NCI-H1694 (cell line): ENCODE measurements at places on chromosomes 7 and 10.

DNA sequence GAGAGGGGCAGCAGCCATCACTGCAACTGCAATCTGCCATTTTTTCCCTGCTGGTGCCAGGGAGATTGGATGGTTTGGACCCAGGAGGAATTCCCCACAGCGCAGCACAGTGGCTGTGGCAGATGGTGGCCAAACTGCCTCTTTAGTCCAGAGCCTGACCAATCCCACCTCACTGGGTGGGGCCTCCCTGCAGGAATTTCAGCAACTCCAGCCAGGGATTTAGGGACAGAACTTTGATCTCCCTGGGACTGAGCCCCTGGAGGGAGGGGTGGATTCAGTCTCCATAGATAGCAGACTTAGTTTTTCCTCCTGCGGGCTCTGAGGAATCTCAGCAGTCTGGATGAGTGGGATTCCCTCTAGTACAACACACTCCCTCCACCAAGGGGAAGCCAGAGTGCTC is 179.7 kb upstream of the WDR11 start:
- no peak for DNase-seq

DNA sequence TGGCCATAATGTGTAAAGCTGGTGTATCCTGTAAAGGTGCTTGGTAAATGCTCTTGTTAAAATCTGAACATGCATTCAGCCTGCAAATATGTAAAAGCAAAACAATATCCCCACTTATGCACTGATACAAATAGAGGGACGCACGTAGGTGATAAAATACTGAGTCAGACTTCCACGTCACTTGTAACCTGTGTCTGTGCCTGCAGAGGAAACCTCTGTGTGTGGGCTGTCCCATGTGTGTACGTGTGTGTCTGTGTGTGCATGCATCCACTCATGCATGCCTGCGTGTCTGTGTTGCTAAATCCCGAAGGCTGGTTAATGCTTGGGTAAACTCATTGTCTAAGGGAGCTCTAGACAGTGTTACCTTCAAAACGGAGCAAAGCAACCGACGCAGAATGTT is 68.9 kb downstream of the KLF6 start:
- DNase-seq = no peak

DNA sequence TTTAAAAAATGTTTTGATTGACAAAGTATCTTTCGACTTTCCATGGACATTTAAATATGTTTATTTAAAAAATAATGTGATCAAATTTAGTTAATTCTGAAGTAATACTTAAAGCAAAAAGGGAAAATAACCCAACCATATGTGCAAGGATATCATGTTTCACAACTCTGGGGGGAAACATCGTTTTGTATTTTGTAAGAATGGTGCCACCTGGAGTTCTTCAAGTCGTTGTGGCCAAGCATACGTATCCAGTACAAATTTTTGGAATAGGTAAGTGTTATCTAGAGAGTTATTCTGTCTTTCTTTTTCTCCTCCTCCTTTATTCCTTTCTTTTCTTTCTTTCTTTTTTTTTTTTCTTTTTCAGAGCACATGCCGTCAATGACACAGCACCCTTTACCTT is 176.2 kb upstream of the CSTF2T start:
- DNase-seq = no peak

DNA sequence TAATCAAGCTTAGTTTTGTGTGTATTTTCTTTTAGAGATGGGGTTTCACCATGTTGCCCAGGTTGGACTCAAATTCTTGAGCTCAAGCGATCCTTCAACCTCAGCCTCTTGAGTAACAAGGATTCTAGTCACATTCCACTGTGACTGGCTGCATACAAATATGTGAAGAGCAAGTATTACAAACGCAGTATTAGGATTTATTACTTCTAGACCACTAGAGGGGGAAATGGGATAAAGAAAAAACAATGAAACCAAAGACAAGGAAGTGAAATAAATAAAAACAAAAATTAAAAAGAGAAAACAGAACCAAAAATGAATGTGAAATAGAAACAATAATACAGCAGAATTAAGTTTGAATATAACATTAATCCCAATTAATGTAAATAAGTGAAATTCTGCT is 308.7 kb downstream of the ANKRD30A start:
- no peak for DNase-seq

- no peak for DNase-seq
Measured at GRCh38 chr7:92729172-92729571, 107.2 kb downstream of the CDK6 start.

DNA sequence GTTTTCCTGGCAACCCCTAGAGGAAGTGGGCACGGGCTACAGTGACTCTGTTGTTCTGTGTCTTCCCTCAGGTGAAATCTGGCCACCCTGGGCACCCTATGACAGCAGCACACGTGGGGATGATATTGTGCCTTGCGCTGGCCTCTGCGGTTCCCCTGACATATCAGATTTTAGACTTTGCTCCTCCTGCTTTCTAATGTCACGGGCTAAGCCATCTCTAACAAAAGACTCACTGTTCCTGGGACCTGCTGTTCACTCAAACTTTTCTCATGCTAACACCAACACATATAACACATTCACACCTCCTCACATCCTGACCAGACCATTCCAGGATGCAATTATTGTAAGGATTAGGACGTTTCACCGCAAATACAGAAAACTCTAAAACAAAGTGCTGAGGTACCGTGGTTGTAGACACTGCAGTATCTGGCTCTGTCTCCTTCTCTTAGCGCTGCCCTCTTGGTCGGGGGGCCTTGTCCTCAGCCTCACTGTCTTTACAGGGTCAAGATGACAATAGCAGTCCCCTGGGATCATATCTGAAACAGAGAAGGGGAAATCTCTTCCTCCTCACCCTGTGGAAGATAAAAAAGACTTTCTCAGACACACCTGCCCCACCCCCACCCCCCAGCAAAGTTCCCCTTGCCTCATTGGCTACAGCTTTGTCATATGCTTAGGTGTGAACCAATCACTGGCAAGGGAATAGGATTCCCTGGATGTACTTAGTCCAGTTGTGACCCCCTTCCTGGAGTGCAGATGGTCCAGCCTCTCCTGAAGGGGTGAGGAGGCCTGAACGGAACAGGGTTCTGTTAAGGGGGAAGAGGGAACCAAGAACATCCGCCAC is 14.1 kb downstream of the CHN2 start:
- DNase-seq = no peak

DNA sequence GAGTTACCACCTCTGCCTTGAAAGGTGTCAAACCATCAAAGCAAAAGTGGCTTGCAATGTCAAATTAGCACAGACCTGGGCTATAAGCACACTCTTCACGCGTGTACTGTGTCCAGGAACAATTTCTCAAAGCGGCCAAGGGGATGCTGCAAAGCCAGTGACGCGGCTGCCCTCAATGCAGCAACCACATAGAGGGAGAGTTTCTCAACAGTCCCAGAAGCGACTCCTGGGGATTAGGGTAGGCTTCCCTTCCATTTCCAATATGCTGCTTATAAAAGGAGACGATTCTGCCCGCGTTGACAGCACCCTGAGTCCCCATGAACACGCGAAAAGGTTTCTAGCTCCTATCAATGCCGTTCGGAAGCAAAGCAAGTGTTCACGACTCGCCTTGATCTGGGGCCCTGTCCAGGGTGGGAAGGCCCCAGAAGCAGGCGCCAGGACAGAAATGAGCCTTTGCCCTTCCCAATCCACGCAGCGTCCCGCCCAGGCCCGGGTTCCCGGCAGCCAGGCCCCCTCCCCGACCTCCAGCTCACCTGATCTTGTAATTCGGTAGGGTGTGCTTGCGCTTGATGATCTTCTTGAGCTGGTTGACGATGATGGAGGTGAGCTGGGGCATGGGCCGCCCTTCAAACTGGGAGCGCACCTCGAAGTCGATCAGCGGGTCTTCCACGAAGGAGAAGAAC is 1.3 kb downstream of the PDZD8 start:
- DNase-seq = no peak

DNA sequence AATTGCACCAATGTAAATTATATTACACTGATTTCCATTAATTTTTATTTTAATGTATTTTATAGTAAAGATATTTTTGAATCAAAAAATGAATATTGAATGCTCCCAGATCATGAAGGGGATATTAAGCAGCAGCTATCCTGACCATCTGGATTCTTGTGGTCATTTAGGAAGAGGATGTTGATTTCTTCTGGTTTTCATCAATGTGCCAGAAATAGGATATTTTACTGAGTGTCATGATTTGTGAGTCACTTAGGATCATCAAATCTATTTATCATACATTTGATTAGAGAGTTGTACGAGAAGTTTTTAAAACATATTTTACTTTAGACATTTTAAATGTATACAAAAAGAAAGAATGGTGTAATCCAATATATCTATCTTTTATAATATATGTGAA is 366.3 kb upstream of the CHRM2 start:
- no peak for DNase-seq

DNA sequence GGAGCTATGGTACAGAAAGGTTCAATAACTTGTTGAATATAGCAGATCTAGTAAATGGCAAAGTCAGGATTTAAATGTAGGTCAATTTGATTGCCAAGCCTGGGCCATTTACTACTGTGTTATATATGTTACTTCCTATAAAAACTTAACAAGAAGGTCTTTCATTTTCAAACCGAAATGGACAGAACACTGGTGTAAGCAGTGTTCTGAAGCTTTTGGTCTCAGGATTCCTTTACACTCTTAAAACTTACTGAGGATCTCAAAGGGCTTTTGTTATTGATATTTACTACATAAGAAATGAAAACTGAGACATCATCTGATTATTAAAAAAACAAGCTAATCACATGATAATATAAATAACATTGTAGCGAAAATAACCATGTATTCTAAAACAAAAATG is 114.7 kb downstream of the PTEN start:
- DNase-seq = no peak

GRCh38 chr7:90507692-90508091 is 38.3 kb downstream of the PTTG1IP2 start:
- DNase-seq = no peak

- no peak for DNase-seq
Measured at GRCh38 chr7:127678947-127679346, 27.0 kb downstream of the SND1 start.

- no peak for DNase-seq
Measured at GRCh38 chr7:157703131-157703530, 366.3 kb downstream of the DNAJB6 start.

GRCh38 chr7:28708033-28708951 is 249.8 kb downstream of the TRIL start:
- no peak for DNase-seq

GRCh38 chr7:74454021-74454924 is 567 bp downstream of the GTF2IRD1 start:
- no peak for DNase-seq

- no peak for DNase-seq
Measured at GRCh38 chr7:155470186-155470487, 12.2 kb downstream of the EN2 start.

DNA sequence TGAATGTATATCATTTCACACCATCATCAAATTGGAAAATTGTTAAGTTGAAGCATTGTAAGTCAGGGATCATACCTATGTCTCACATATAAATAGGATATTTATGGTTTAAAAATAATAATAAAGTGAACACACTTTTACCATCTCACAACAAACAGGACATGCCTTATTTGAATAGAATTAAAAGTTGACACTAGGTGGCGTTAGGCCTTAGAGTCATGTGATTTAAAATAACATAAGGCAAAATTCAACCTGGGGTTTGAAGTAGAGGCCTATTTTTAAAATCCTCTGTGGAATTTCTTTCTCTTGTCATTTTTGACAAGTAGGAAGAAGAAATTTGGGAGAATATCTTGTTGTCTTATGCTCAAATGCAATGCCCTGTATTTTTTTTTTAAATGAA is 184.7 kb upstream of the PCDH15 start:
- no peak for DNase-seq

GRCh38 chr10:36559412-36560400 is 565.7 kb upstream of the ANKRD30A start:
- no peak for DNase-seq

DNA sequence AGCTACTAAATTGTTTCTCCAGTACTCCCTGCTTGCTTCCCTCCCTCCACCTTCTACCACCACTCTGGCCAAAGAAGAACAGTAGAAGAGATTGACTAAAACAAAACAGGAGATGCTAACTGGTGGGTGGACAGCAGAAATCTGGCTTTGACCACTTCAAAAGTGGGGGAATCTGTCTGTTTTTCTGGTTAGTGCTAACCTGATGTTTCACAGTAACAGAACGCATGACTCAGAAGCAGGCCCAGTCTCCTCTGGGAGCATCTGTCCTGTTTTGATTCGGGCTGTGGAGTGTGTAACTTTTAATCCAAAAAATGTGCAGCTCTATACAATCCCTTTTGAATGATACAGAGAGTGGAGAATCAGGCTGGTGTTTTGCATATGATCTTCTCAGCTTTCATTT is 32.7 kb upstream of the ZNF438 start:
- no peak for DNase-seq

GRCh38 chr10:92969151-92969550 is 91.4 kb upstream of the CYP26C1 start:
- no peak for DNase-seq

DNA sequence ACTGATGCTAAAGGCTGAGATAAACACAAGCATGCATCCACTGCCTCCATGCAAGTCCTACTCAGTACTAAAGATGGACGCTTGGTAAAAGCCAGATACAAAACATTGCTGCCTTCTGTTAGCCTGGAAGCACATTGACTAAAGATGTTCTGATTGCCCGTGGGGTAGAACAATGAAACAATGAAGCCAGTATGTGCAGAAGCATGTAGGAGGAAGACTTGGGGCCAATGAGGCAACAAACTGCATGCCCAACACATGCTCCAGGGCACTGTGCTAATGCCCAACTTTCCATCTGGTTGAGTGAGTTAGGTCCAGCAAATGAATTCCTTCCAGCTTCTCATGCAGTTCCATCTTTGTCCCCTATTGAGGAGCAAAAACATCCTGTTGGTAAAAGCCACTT is 1245.5 kb downstream of the GATA3 start:
- no peak for DNase-seq

- no peak for DNase-seq
Measured at GRCh38 chr10:71252220-71252619, 39.9 kb downstream of the UNC5B start.

DNA sequence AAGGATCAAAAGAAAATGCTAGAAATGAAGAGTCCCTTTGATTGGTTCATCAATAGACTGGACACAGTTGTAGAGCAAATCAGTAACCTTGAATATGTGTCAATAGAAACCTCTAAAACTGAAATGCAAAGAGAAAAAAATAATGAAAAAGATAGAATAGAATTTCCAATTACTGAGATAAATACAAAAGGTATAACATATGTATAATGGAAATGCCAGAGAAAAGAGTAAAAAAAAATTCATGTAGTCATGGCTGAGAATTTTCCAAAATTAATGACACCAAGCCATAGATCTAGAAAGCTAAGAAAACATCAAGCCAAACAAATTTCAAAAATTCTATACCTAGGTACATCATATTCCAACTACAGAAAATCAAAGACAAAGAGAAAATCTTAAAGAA is 62.0 kb upstream of the HGF start:
- no peak for DNase-seq

GRCh38 chr7:100887516-100888290 is 1.8 kb downstream of the UFSP1 start:
- DNase-seq = no peak

- DNase-seq = no peak
Measured at GRCh38 chr10:82267465-82267864, 392.5 kb downstream of the NRG3 start.

GRCh38 chr7:111873326-111873646 is 311.0 kb upstream of the IMMP2L start:
- DNase-seq = no peak

- DNase-seq = no peak
Measured at GRCh38 chr7:127089146-127089545, 163.6 kb downstream of the GRM8 start.
